ENCODE measurements at places on chromosomes 6 and 20.

- DNase-seq = no peak
Measured at GRCh38 chr6:38773338-38773737, 58.2 kb downstream of the DNAH8 start.

DNA sequence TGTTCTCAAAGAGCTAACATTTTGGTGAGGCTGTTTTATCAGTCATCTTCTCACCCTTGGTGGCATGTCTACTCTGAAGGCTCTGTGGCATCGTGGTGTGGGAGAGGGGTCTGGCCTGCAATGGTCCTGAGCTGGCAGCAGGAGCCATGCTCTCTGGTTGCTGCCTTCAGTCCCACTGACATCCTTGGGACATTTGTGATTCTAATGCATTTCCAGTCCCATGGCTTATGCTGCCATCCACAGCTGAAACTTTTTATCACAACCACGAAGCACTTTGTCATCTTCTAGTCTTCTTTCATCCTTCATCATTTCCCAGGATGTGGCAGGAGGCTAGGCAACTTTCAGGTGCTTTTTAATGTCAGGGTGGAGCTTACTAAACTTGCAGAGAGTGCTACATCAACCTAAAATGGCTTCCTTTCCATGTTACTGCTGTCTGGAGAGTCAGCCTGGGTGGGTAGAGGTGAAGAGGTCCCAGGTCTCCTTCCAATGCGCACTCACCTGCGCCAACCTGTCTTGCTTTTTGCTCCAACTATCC is 77.1 kb downstream of the GPR63 start:
- DNase-seq = no peak

DNA sequence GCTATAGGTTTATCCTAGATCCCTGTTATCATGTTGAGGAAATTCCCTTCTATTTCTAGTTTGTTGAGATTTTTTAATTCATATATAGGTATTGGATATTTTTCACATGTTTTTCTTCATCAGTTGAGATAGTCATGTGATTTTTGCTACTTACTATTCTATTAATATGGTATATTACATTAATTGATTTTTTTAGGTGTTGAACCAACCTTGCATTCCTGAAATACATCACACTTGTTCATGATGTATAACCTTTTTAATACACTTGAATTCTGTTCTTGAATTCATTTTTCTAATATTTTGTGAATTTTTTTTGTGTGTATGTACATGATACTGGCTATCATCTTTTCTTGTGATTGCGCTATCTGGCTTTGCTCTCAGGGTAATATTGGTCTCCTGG is 25.5 kb upstream of the CAP2 start:
- DNase-seq = no peak

- peak; percentile 15 for DNase-seq
Measured at GRCh38 chr6:160328447-160328846, 19.7 kb upstream of the SLC22A3 start.

GRCh38 chr6:133169901-133170300 is 71.3 kb upstream of the EYA4 start:
- no peak for DNase-seq

DNA sequence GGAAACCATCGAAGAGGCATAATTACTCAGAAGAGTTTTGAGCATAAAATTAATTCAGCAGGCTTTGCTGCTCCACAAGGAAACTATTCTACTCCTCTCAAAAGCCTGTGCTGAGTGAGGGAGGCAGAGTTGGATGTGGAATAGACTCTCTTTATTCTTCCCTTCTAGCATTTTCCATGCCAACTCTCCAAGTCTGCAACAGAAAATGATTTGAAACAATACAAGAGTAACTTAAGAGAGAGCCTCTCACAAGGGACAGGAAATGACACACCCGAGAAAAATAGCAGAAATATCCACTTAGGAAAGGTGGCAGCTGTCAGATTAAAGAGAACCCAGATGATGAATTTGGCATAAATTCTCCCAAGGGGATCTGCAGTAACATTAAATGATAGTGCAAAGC is 26.3 kb upstream of the LAMP5 start:
- DNase-seq = no peak

GRCh38 chr6:139294090-139294489 is 2.3 kb upstream of the TXLNB start:
- DNase-seq = no peak

GRCh38 chr20:8425016-8425415 is 292.9 kb downstream of the PLCB1 start:
- no peak for DNase-seq

GRCh38 chr6:24872779-24873178 is 63.0 kb downstream of the RIPOR2 start:
- DNase-seq = no peak

All from stromal cell of bone marrow (primary cell).